ENCODE measurements at places on chromosomes 3 and 15.

GRCh38 chr3:135865085-135865484, 100.4 kb upstream of the PPP2R3A start:
- DNase-seq = no peak

DNA sequence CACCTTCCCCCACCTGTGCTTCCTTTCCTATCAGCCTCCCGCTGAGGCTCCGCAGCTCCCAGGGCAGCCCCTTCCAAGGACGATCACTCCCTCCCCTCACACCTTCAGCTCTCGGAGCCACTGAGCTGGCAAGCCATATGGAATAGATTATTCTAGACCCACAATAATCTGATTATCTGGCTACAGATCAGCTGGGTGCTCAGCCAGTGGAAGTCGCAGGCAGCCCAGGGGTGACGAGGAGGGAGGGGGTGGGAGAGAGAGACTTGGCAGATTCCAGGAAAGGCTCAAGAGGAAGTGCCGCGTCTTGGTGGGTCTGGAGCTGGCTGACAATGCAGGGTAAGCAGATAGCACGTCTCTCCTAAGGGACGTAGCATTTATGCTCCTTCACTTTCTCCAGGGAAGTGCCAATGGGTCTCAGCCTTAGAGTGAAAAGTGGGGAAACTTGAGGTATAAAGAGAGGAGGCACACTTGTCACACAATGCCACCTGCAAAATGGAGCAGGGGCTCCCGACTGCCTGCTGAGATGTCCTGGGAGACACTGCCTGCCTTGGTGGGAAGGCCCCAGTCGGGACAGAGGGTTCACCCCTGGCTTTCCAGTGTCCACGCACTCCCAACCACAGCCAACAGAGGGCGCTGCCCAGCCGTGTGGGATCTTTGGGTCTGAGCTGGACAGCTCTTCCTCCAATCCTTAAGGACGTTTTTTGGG, 9.4 kb upstream of the MESP1 start:
- DNase-seq = peak; percentile 82

DNA sequence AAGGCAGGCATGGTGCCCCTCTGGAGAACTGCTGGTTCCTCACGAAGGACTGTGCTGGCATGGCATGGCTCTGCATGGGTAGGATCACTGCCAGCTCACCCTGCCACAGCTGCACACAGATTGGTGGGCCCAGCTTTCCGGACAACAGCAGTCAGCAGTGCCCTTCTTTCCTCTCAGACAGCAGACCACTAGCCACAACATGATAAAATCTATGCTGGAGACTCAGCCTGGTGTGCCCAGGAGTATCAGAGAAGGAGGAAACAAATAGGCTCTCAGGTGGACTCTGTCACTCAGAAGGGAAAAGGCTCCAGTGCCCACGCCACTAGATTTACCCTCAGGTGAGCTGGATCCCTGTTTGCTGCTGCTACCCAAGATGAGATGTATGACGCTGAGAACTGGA, 4.9 kb downstream of the NMNAT3 start:
- no peak for DNase-seq

GRCh38 chr3:126349611-126350501, 7.4 kb downstream of the KLF15 start:
- no peak for DNase-seq

DNA sequence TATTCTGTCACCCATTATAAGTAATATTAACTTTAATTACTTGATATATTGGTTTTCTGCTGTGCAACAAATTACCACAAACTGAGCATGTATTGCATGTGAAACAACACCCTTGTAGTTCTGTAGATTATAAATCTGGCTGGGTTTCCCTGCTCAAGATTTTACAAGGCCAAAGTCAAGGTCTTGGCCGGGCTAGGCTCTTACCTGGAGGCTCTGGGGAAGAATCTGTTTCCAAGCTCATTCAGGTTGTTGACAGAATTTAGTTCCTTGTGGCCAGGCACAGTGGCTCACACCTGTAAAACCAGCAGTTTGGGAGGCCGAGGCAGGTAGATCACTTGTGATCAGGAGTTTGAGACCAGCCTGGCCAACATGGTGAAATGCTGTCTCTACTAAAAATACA, 16.3 kb downstream of the TIMMDC1 start:
- DNase-seq = no peak

DNA sequence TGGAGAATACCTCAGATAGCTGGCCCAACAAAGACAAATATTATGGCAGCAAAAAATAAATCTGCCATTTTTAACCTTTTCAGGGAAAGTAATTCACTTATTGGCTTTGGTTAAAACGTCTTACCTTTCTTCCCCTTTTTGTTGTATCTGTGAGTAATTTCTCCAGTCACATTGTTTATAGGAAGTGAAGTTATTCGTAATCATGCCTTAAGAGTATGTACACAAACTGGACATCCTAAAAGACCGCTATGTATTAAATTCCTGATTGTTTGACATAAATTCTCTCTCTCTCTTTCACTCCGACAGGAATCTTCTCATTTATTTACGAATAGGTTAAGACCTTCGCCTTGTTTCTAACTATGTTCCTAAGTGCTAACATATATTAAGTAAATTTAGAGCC, 474.0 kb downstream of the MECOM start:
- DNase-seq = no peak

DNA sequence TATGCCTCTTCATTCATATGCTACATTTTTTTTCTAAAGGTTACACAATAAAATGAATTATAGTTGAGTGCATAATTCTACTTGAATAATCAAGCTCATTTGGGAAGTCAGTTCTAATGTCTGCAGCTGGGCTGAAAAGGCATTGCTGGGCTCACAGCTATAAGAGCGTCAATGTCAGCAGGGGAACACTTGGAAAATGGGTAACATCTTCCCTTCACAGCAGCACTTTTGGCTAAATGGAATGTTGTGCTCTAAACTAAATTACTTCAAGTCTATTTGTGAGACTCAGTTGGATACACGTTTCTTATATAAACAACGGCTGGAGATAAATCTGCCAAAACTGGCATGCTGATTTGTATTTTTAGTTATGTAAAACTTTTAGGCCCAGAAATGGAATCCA, 357.8 kb downstream of the TBL1XR1 start:
- no peak for DNase-seq

DNA sequence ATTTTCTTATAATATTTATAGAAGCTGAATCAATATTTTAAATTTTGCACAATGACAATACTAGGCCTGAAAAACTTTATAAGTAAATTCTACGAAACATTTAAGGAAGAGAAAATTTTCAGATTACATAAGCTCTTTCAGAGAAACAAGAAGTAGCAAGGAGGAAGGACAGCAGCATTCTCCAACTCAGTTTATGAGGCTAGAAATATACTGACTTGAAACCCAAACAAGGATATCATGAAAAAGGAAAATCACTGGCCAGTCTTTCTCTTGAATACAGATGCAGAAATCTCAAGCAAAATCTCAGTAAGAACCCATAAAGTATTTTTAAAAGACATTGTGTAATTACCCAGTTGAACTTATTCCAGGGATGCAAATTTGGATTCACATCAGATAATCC, 121.3 kb downstream of the STAC start:
- no peak for DNase-seq

DNA sequence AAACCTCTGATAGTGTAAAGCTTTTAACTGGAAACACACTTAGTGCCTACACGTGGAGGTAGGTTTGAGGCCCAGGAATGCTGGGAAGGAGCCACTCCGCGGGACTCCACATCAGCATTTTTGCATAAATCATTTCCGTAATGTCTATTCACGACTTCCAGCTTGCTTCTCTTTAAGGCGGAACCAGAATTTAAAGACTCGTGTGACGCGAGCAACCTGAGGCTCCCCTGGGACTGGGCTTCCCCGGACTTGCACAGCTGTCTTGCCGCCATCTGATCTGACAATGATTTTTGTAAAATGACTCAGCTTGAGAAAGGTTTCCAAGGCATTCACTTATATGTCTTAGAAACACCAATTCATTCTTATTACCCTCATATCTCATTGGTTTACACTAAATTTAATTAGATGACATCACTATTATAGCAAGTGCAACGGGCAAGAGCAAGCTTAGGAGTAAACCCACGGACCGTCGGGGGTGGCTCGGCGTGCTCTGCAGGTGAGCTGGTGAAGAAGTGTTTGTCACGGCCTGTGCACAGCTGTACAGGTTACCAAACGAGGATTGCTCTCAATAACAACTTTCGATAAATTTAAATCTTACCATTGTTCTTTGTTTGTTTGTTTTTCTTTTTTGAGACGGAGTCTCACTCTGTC, 95.2 kb downstream of the CHSY1 start:
- DNase-seq = no peak

GRCh38 chr3:52124126-52124525, 30.1 kb downstream of the POC1A start:
- no peak for DNase-seq

- no peak for DNase-seq
Measured at GRCh38 chr3:28980131-28980530, 300.7 kb upstream of the RBMS3 start.

- DNase-seq = no peak
Measured at GRCh38 chr3:156763931-156764720, 62.0 kb upstream of the LEKR1 start.

DNA sequence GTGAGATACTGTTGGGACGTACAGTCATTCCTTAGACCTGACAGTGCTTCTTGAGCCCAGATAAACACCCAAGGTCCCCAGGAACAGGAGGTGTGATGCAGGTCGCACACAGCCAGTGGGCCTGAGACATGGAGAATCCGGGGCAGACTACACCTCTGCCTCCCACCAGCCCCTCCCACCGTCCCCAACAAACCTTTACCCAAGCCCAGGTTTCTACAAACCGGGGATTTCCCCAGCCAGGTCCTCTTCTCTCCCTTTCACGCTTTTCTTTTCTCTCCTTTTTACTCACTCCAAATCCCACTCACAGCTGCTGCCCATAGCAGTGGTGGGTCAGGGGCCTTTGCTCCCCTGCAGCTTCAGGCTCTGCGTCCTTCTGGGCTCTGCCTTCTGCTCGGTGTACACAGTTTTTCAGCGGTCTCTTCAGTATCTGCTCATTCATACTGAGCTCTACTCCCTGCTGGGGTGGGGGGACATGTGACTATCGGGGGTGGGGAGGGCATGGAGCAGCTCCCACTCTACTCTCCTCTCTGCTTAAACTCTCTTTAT, 4.8 kb upstream of the PCSK6 start:
- no peak for DNase-seq

DNA sequence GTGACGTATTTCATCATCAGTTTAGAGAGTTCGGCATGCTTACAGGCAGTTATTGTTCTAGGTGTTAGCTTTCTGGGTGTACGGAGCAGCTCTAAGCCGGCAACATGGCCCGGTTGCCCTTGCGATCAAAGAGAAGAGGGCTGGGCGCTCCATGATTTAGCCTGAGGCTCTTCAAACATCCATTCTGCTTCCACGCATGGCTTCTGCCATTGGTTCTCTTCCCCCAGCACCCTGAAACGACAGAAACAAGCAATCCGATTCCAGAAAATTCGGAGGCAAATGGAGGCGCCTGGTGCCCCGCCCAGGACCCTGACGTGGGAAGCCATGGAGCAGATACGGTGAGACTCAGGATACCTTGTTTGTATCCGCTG, 574 bp downstream of the NGRN start:
- peak; percentile 67 for DNase-seq

- DNase-seq = peak; percentile 75
Measured at GRCh38 chr15:41934843-41935242, 37.5 kb downstream of the EHD4 start.

- peak; percentile 15 for DNase-seq
Measured at GRCh38 chr3:127688022-127688415, 15.3 kb downstream of the ABTB1 start.

DNA sequence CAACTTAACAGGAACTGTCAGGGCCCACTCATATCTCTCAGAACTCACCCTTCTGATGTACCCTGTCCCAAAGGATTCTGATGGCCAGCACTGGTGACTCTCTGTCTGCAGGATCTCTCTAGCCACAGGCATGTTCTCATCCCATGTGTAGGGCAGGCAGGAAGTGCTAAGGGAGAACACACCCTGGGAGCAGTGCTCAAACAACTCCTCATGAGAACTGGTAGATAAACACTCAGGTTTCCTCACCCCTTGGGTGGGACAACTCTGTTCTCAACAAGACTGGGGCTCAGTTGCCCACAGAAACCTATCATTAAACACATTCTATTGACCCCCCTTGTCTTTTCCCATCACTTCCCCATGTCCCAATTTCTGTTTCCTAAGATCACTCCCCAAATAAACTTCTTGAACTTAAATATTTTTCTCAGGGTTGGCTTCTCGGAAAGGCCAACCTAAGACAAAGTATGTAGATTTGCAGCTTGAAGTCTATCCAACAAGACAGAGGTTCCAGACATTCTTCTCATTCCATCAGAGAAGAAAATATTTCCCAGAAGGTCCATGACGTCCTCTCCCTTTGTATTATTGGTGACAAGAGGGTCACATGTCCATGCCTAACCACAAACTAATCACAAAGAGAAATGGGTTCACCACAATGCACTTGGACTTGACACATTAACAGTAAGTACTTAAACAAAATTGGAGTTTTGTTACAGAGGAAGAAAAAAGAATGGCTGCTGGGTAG, 276.6 kb upstream of the GADL1 start:
- no peak for DNase-seq

- no peak for DNase-seq
Measured at GRCh38 chr15:86876387-86876944, 796.8 kb downstream of the AGBL1 start.

DNA sequence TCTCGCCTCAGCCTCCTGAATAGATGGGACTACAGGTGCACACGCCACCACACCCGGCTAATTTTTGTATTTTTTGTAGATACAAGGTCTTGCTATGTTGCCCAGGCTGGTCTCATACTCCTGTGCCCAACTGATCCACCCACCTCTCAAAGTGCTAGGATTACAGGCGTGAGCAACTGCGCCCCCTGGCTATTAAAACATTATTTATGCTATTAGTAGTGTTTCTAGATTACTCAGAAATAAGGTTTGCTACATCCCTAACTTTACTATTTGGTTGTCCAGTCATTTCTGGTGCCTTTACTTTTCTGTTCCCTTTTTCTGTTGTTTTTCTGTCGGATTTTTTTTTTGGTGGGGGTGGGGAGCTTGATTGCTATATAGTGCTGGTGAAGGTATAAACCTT, 393.6 kb upstream of the TPM1 start:
- no peak for DNase-seq

- no peak for DNase-seq
Measured at GRCh38 chr3:179956416-179956830, 80.3 kb downstream of the PEX5L start.

DNA sequence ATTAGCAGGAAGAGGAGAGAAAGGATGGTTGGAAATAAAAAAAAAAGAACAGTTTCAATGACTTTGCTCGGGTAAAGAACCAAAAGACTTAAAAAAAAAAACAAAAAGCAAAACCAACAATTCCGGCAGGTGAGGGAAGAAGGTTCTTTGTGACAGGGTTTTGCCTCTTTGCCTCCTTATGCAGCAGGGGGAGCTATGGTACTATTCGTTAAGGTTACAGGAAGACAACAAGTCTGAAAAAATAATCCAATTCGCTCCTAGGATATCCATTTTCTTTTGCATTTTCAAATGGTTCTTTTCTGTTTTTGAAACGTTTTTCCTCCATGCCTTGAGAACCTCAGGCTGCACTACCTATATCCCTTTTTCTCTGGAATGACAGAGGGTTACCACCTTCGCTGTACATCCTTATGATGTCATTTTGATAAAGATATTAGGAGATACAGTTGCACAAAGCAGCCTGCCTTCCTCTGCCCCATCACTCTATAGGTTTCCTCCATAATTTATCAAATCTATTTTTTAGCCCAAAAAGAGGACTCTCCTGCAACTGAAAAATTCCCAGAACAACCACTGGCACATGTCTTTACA, 55.0 kb downstream of the CFAP20DC start:
- no peak for DNase-seq

All from activated T-cell treated with anti-CD3 and anti-CD28 coated beads, Interleukin-2, amount 50 U/mL, for 24 hours (primary cell).